Muscle of back (tissue), 13 donors: ENCODE measurements at places on chromosomes 3 and 15. TPM values are rescaled to one million over a fixed set of nuclear protein-coding genes. Genes with fewer than 3 reads are reported as not detected.

Gene SOX2
- polyA plus RNA-seq, result 2.3 TPM

Gene MITF
- polyA plus RNA-seq, result 4.2 TPM

Gene XPC
- 22.6 TPM for polyA plus RNA-seq

Gene FOXP1
- 22.8 TPM for polyA plus RNA-seq
